ENCODE measurements at places on chromosomes 5 and 9. TPM values are rescaled to one million over a fixed set of nuclear protein-coding genes. Genes with fewer than 3 reads are reported as not detected.

CTNND2 gene
- 239 TPM for total RNA-seq

ACTBL2 gene
- not detected for total RNA-seq

BTF3 gene
- total RNA-seq: 213 TPM

ARL14EPL gene
- total RNA-seq: not detected
